ENCODE measurements at places on chromosomes 12 and 14.
A peak's percentile ranks its signal among the peaks of the same experiment; 100 is the strongest.

GRCh38 chr12:96237035-96237434 is 42.9 kb downstream of the ELK3 start:
- DNase-seq = no peak

DNA sequence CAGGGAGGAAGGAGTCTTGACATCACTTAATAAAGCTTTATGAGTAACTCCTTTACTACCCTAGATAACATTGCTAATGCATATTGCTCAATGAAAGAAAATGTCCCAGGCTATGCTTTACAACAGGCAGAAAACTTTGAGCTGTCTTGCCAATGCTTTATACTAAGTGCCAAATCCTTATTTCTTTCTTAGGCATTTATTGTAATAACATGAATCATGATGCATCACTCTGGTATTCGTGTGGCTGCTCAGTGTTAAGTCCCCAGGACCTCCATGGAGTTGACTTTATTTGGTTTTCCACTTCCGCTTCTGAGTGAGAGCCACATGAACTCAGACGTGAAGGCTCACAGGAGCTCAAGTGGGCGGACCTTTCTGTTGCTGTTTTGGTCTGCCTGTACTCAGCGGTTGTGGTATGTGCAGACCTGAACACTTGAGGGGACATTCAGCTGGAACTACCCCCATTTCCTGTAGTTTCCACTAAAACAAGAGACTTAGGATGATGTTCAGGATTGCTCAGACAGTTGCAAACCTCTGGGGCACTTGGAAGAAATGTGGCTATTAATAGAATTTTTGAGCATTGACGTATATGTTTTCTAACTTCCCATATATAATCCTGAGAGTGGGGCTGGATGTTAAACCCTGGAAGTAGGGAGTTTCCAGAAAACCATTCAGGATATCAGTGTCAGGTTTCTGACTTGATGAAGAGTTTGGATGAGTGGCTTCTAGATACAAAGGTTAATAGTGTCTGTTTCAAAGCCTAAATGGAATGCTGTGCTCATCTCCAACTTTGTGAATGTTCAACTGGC is 258.6 kb downstream of the MSRB3 start:
- no peak for DNase-seq

GRCh38 chr14:22265319-22266141 is 323.5 kb downstream of the DAD1 start:
- no peak for DNase-seq

GRCh38 chr14:86815341-86815740 is 1177.6 kb downstream of the GALC start:
- DNase-seq = no peak

DNA sequence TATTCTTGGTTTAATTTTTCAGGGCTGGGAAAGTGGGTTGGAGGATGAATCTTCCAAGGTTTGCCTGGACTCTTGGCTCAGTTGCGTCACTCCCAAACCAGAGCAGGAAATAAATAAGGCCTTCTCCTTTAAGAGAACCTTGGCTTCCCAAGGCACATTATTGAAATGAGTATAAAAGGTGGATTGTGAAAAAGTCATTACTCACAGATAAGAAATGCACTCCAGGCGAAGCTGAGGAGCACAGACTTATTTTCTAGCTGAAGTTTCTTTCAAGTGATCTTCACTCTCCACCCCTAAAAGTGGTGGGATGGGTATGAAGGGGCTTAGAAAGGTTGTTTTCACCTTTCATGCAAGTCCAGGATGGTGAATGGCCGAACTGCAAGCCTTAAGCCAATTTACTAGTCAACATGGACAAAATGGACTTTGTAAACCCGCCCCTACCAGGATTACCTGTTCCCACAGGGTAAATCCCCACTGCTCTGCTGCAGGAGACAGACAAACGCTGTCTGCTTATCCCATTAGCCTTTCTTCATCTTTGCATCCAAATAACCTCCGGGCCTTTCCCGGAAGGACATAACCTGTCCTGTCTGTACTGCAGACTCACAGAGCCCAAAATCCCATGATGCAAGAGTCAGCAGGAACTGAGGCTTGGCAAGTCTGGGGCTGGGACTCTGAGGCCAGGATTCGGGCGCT is 207.6 kb downstream of the BCL11B start:
- DNase-seq = no peak

DNA sequence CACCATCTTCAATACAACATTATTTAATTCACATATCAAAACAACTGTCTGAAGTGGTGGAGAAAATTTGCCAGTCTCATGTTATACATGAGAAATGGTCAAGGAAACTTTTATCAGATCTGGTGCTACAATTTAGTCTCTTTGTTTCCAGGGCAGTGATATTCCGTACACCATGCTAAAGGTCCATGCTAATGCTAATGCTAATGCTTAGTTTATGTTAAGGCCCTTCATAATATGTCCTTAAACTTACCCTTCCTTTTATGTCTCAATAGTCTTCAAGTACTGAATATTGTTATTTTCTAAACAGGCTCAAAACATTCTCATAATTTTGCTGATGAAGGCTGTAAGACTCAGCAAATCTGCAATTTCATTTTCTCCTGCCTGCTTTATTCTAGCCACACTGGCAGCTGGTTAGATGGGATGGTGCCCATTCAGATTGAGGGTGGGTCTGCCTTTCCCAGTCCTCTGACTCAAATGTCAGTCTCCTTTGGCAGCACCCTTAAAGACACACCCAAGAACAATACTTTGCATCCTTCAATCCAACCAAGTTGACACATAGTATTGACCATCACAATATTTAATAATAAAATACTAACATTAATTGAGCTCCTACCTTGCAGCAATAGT is 59.8 kb downstream of the TMEM117 start:
- no peak for DNase-seq

- no peak for DNase-seq
Observed at GRCh38 chr12:20807192-20808080, 3.1 kb upstream of the SLCO1B3 start.

DNA sequence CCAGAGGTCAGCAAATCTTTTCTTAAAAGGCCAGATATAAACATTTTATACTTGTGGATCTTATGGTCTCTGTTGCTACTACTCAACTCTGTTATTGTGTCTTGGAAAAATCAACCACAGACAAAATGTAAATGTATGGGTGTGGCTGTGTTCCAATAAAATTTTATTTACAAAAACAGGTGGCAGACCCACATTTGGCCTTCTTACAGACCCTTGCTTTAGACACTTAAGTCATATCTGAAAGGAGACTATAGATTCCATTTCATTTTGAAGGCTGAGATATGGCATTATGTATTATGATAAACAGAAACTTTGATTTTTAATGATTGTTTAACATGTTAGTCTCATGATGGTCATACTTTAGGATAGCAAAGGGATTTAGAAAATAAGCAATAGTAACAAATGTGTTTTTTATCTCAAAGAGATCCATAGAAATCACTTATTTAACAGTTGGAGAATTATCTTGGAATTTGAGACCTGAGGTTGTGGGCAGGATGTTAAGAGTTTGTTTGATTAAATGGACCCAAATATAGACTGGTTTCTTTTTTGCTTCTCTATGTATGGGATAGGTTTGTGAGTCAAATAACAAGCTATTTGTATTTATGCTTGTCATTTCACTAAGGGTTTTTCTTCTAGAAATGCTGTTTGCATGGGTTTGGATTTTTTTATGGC is 51.2 kb downstream of the PPFIBP1 start:
- no peak for DNase-seq

DNA sequence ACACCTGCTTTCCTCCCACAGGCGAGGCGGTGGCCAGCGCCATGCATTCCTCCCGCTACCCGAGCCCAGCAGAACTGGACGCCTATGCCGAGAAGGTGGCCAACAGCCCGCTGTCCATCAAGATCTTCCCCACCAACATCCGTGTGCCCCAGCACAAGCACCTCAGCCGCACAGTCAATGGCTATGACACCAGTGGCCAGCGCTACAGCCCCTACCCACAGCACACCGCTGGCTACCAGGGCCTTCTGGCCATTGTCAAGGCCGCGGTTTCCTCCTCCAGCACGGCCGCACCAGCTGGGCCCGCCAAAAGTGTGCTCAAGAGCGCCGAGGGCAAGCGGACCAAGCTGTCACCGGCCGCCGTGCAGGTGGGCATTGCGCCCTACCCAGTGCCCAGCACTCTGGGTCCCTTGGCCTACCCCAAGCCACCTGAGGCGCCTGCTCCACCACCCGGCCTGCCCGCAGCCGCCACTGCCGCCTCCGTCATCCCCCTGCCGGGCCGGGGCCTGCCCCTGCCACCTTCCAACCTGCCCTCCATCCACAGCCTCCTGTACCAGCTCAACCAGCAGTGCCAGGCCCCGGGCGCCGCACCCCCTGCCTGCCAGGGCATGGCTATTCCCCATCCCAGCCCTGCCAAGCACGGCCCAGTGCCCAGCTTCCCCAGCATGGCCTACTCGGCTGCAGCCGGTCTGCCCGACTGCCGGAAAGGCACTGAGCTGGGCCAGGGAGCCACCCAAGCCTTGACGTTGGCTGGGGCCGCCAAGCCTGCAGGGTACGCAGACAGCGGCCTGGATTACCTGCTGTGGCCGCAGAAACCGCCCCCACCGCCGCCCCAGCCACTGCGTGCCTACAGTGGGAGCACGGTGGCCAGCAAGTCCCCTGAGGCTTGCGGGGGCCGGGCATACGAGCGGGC is 54.6 kb downstream of the FAM222A start:
- no peak for DNase-seq

GRCh38 chr14:61891170-61891569 is 128.9 kb downstream of the SNAPC1 start:
- peak; percentile 43 for DNase-seq

DNA sequence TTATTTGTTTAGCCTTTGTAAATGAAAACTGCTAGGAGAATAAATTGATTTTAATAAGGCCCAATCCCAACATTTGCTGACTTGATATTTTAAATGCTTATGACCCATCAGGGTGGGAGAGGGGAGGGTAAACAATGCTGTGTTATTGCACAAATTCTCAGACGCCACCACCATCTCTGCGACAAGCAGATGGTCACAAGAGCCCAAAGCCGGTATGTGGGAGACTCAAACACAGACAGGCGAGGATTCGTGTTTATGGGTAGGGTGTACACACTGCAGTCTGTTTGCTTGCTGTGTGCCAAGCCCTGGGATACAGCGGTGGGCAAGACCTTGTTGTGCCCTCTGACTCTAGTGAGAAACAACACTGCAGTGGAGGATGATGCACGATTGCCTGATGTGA is 39.2 kb upstream of the PWP1 start:
- DNase-seq = no peak

DNA sequence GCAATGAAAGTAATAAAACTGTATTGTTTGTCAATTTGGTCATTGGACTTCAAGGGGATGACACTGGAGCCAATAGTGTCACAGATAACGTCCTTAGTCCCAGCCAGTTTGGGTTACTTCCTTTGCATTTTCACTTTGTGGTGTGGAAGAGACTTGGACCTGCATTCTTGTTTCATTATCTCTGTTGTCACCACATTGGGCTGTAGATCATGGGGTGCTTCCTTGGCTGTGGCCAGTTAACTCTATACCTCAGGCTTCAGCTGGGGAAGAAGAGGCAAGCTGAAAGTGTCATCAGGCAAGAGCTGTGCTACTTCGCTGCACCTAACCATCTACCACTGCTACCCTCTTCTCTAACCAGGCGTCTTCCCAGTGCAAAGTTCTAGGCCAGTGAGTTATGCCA is 15.1 kb upstream of the CISTR start:
- DNase-seq = no peak

GRCh38 chr14:81324011-81324410 is 76.1 kb downstream of the STON2 start:
- no peak for DNase-seq

DNA sequence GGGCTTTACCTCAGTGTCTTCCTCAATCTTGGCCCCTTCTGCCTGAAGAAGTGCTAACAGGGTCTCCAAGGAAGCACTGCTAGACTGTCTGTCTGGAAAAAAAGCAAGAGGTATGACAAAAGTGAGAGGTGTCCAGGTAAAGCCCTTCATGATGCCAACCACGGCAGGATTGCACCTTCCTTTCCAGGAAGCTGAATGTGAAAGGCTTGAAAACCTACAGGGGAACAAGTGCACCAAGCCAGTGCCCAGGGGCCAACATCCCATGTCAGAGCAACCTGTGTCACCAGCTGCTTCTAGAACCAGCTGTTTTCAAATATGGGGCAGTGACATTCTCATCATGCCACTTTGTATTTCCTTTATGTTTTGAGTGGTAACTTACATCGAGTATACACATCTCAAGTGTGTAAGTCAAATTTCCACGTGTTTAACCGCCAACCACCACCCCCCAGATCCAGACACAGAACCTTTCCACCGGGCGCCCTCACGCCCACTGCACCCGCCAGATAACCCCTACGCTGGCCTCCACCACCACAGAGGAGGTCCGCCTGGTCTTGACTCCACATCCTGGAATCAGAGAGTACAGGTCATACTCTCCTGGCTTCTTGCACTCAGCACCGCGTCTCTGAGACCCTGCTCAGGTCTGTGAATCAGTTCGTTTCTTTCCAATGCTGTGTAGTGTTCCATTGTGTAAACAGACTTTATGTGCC is 27.3 kb downstream of the VPS37B start:
- DNase-seq = no peak

DNA sequence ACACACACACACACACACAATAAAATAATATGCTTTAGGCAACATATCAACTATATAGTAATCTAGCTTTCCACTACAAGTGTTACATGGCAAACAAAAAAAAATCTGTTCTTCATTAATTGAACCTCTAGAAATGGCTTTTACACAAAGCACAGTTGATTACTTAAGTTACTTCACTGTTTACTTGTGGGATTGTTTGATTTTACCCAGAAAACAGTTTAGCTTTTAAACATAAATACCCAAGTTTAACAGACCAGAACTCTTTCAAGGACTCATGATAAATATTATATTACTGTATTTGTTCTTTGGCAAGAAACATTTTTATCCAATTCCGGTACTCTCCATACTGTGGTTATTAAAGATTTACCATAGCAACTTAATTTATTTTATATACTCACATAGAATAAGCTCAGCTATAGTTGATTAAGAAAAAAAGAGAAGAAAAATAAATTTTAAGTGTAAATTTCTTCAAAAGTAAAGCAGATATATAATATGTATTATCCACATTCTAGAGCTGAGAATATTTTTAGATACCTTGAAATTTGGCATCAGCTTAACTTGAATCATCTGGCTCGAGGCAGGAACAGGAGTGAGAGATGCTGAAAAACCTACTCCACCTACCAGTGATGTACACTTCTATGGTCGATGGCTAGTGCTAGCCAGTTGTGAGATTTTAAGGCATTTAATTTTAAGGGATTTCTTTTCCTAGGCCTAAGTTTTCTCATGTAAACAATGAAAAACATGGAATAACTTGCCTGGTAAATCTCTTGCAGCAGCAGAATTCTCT is 126.0 kb downstream of the BTG1 start:
- DNase-seq = no peak

GRCh38 chr14:71414631-71415403 is 507.6 kb downstream of the PCNX1 start:
- no peak for DNase-seq

DNA sequence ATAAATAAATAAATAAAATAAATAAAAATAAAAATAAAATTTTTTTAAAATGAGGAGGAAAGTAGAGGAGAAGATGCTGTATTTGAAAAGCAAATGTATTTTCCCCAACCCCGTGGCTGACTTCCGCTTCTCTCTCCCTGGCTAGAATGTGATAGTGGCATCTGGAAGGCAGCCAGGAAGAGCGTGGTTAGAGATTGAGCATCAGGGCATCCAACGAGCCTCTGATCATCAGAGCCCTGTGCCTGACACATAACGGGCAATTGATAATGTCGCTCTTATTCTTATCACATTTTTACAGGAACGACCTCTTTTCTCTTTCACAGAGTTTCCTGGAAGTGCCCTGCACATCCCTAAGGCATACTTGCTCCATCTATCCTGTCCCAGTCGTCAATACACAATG is 496.9 kb upstream of the TMEM132C start:
- DNase-seq = no peak
